ENCODE measurements at places on chromosomes 3 and 15.

DNA sequence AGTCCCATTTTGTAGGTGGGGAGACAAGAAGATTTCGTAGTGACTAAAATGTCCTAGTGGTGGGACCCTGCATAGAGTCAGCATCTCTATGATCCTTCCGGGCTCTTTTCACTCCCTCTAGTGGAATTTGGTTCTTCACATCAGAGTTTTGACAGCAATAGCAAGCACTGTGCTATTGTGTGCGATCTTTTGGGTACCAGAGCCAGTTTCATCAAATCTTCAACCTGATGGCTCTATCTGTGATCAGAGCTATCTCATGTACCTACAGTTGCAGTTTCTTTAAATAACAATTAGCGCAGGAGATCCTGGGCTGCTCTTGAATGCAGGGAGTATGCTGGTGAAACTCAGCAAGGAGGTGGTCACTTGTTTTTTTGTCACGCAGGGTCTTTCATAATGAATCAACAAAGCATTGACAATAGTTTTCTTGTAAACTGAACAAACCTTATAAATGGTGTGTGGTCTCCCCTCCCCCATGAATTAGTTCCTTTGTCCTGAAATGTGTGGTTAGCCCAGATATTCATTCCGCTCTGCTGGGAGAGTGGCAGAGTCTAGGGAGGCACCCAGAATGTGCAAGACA lies 257.2 kb upstream of the SOX2 start:
- no peak for DNase-seq

DNA sequence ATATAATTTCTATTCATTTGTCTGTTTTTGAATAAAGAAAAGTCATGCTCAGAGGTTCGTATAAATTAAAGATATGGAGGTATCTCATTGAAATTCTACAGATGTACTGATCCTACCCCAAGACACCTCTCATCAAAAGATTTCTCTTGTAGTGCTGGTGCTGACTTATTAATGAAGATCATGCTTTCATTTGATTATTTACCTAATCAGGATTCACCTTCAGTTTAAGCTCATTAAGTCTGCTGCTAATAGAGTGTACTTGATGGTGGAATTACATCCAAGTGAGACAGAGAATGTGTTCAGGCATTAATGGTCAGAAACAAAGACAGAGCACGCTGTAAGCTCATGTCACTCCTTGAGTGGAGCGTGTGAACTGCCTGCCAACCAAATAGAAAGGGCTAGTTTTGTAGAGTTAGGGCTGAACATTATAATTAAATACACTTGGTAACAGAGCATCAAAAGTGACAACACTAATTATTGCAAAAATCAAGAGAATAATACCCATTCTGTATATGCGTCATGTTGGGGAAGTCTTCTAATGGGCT lies 45.5 kb downstream of the KBTBD12 start:
- no peak for DNase-seq

DNA sequence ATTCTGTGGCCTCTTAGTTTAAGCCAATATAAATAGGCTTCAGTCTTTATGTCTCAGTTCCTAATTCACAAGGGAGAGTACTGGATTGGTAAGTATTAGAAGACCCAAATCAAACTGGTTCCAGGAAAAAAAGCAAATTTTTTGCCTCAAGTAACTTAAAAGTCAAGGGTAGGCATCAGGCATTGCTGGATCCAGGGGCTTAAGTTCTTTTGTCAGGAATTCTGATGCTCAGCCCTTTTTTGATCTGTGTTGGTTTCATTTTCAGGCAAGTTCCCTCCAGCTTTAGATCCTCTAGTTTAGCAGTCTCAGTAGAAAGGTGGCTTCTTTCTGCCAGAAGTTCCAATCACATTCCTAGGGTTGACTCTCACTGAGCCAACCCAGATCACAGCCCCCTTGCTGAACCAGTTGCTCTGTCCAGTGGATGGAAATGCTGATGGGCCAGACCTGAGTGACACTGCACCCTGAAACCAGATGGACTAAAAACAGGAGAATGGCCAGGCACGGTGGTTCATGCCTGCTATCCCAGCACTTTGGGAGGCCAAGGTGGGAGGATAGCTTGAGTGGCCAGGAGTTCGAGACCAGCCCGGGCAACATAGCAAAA lies 253.5 kb downstream of the SHQ1 start:
- no peak for DNase-seq

- no peak for DNase-seq
Measured at GRCh38 chr3:148178503-148178902, 519.2 kb upstream of the AGTR1 start.

- DNase-seq = no peak
Measured at GRCh38 chr3:69484507-69485393, 98.9 kb upstream of the FRMD4B start.

DNA sequence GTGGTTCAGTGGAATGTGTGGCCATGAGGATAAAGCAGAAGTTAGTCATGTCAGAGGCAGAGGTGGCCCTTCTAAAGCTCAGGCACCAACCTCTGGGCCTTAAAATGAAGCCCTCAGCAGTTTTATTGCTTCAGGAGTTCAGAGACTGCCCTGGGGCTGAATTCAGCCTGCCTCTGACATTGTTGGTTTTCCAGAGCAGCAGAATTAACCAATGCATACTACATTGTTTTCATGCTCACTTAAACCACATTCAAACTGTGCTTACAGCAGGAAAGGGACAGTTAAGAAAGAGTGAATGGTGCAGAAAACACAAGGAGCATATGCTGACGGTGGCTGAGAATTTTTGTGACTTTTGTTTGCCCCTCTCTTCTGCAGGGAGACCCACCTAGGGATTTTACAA lies 320.2 kb downstream of the CHST2 start:
- DNase-seq = no peak

GRCh38 chr15:84598993-84599392 lies 1.8 kb upstream of the ZSCAN2 start:
- no peak for DNase-seq

- peak; percentile 98 for DNase-seq
Measured at GRCh38 chr15:90994417-90995311, at the start of gene PRC1. Gene PRC1, minus strand, starts transcription at chr15:90994535. Its CDS starts 118 bp downstream, at chr15:90994417.

DNA sequence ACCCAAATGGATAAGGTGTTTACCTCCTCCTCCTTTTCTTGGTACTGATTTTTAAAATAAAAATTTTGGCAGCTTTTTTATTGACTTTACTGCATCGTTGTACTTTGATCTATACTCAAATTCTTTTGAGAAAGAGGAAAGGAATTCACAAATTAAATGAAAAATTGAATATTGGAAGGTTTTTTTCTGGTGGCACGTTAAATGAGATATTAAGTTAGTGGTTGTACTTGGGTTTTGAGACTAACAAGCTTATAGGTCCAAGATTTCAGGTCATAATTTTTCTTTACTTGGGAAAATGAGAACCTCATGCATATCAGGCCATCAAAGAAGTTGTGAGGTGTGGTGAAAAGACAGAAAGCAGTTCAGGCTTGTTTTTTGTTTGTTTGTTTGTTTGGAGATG lies 14.1 kb downstream of the RPLP1 start:
- DNase-seq = no peak
